CD8-positive, alpha-beta memory T cell (primary cell): ENCODE measurements at places on chromosomes 16 and 17. TPM values are rescaled to one million over a fixed set of nuclear protein-coding genes. Genes with fewer than 3 reads are reported as not detected.

DCUN1D3 gene
- 12.7 TPM for total RNA-seq

ERN2 gene
- total RNA-seq = not detected

GRCh38 chr17:82302568-82302963 lies 14.8 kb downstream of the CD7 start:
- DNase-seq = no peak

- no peak for DNase-seq
Observed at GRCh38 chr16:75377729-75378386, 55.4 kb downstream of the CFDP1 start.

- DNase-seq = no peak
Observed at GRCh38 chr16:2428784-2429033, 538 bp upstream of the CCNF start.
